T1000 (cell line): ENCODE measurements at places on chromosomes 7 and 10.

- no peak for DNase-seq
Measured at GRCh38 chr7:29486191-29486700, 77.4 kb upstream of the PRR15 start.

DNA sequence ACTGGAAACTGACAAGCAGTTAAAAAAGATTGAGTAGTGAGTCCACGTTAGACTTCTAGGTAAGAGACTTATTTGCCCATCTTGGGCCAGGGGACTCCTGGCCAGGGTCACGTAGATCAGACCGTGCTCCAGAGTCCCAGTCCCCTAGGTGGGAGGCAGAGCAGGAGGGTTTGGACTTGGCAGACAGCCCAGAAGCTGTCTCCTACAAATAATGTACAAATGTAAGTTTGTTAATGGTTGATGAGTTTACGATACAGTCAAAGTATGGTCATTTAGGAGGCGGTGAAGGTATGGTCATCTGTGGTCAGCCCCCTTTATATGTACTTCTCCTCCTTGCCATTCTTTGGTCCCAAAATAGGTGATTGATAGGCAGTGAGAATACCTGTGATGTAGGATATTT, 28.2 kb downstream of the INPP5F start:
- DNase-seq = no peak

GRCh38 chr7:45363669-45364068, 206.1 kb downstream of the RAMP3 start:
- DNase-seq = no peak

- DNase-seq = no peak
Measured at GRCh38 chr10:117965984-117966383, 80.8 kb downstream of the RAB11FIP2 start.

GRCh38 chr10:130775311-130775710, 536.2 kb downstream of the TCERG1L start:
- DNase-seq = no peak

GRCh38 chr10:21336476-21337170, 188.9 kb downstream of the SKIDA1 start:
- peak; percentile 79 for DNase-seq
